ENCODE measurements at places on chromosomes 7 and 10.

DNA sequence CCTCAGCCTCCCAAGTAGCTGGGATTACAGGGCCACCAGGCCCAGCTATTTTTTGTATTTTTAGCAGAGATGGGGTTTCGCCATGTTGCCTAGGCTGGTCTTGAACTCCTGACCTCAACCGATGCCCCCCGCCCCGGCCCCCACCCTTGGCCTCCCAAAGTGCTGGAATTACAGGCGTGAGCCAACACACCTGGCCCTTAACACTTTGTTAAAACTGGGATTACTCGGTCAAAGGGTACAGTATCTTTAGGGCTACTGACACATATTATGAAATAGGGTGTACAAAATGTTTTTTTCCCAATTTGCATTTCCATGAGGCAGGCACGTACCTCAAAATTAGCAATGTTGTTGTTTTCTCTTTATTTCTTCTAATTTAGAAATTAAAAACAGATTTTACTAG lies 11.5 kb downstream of the NUDT5 start:
- no peak for DNase-seq

DNA sequence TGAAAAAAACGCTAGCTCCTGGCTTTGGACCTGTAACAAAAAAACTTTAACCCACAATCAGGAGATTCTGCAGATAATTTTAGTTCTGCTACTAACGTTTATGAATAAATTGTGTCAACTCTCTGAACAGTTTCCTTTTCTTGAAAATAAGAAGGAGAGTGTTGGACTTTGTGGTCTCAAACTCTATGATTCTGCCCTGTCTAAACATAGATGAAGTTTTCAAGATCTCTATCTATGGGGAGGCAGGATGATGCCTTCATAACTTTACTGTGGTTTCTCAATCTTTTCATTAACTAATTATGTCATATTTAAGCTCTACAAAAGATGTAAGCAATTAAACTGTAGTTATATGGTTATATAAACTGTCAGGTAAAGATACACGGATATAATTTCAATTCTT lies 162.0 kb downstream of the REEP3 start:
- no peak for DNase-seq

DNA sequence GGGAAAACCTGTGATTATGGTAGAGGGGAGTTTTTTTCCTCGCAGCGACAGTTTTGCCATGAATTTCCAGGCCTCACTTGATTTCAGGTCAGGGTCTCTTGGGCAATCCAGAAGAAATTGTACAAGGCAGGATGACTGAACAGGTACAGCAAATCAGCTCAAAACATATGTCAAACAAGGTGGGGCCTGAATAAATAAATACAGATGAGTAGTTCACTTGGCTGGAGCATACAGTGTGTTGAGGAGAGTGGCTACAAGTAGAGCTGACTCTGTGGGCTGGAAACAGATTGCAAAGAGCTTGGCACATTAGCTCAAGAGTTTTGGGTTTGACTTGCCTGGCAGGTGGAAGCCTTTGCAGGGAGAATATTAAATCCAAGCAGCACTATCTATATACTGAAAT lies 15.0 kb downstream of the GIMAP8 start:
- no peak for DNase-seq

GRCh38 chr10:46272863-46273415 lies 13.9 kb upstream of the ANTXRL start:
- no peak for DNase-seq

DNA sequence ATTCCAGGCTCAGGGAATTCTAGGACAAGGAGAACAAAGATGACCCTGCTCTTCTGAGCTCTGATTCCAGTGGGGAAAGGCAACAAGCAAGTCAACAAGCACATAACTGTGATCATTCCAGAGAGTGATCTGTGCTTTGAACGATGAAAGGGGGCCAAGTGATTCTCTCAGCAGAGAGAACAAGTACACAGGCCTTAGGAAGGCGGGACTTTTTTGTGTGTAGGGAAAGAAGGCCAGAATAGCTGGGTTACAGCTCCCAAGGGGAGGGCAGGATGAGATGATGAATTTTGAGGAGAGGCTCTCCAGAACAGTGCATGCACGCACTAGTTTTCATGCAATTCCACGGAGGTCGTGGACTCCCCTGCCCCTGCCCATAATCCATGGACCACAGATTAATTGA lies 565.2 kb downstream of the SDK1 start:
- DNase-seq = no peak

DNA sequence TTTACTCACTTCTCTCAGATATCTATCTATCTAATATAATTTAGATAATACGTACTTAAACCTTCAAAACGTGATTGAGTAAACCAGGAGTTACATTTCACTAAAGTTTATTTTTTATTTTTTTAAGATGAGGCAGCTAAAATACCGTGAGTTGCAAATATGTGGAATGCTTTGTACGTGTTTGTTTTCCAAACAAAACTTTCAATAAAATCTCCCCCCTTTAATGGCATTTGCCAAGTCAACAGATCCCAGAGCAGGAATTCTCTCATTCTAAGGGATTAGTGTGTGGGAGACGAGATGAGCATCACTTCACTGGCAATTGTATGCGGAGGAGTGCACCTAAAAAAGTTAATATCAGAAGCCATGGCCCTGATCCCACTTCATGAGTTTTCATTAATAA lies 53.7 kb upstream of the MAGI2 start:
- no peak for DNase-seq

DNA sequence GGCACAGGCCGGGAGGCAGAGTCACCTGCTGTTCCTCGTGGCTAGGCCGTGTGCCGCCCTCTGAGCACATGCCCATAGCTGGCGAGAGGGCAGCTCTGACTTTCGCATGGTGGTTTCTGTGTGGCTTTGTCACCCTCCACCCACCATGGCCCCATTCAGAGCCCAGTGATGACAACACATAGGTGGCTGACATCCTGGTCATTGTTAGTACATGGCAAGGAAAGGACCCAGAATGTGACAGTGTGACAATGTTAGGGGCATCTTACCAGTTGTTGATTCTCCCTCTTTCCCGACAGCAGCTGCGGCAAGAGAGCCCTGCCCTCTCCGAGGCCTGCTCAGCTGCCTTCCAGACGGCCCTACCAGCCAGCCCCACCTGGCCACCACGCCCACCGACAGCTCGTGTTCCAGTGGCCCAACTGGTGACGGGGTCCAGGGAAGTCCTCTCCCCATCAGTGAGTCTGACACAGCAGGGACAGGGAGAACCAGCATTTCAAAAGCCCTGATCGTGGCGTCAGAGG lies 52.2 kb downstream of the ZNF467 start:
- DNase-seq = no peak

- no peak for DNase-seq
Measured at GRCh38 chr7:37541810-37542443, 93.3 kb upstream of the ELMO1 start.

DNA sequence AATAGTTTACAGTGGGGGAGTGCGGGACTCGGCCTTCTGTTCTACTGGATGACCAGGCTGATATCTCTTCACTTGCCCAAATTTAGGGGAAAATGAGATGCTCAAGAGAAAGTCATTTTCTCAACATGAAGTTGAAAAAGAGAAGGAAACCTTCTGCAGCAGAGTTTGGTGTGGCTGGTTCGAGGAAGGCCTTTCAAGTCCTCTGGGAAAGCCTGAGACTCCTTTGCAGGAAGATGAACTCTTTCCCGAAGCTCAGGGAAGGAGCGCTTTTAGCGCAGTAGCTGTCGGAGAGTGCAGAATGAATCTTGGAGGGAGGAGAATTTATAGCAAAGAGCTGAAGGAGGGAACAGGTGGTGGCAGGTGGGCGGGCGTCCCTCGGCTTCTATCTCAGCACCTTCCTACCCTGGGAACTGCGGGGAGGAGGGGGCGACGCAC lies at the start of gene ATOH7:
ATOH7 (minus strand) TSS at position 297 of the 435 bp plus-strand sequence. CDS start 436 bp downstream, outside the sequence.
- no peak for DNase-seq

DNA sequence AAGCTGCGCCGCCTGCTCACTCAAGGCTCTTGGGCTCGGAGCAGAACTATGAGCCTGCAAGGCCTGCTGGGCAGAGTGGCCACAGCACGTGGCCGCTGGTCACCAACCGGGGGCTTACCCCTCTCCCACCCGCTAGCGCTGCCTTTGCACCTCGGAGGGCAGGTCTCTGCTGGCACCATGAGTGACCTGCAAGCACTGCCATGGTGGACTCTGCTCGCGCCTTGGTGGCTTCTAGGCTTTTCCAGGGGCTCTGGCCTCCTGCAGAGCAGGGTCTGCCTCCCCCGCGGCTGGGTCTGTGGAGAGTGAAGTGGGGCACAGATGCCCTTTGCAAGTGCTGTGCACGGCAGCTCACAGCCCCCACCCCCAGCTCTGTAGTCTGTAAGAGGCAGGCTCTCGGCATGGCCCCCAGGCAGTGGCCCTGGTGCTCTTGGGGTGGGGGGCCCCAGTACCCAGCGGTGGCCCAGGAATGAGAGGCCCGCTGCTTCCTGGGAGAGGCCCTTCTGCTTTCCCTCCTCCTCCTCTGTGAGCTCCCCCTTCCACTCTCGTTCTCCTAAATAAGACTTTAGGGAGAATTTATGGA lies 119.6 kb downstream of the INPP5A start:
- DNase-seq = no peak

- peak; percentile 51 for DNase-seq
Measured at GRCh38 chr7:66747881-66748511, 7.5 kb downstream of the RABGEF1 start.

GRCh38 chr10:52216852-52217251 lies 97.2 kb upstream of the DKK1 start:
- peak; percentile 50 for DNase-seq

DNA sequence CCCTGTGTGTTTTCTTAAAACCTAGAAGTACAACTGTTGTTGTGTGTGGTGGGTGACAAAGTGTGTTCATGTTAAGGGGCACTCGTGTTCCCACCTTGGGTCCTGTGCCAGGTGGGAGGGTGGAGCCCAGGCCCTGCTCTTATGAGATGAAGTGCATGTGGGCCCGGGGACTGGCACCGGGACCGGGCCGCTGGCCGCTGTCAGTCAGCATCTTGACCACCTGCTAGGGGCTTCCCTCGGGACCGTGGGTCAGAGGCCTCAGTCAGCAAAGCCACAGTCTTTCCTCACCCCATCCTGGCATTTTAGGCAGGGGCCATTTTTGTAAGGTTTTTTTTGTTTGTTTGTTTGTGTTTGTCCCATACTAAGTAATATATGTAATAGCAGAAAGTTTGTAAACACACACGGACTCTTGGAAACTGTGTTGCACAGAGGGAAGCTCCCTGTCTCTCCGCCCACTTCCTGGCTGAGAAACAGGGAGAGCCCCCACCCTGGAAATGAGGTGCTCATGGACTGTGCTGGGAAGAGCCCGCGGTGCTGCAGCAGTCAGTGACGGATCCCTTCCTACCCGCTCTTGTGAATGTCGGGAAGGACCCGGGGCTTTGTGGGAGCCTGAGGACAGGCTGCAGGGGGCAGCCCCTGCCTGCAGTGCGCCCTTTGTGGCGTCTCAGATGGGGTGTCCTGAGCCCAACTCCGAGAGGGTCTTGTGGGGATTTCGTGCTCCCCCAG lies 13.4 kb downstream of the AGAP3 start:
- no peak for DNase-seq

DNA sequence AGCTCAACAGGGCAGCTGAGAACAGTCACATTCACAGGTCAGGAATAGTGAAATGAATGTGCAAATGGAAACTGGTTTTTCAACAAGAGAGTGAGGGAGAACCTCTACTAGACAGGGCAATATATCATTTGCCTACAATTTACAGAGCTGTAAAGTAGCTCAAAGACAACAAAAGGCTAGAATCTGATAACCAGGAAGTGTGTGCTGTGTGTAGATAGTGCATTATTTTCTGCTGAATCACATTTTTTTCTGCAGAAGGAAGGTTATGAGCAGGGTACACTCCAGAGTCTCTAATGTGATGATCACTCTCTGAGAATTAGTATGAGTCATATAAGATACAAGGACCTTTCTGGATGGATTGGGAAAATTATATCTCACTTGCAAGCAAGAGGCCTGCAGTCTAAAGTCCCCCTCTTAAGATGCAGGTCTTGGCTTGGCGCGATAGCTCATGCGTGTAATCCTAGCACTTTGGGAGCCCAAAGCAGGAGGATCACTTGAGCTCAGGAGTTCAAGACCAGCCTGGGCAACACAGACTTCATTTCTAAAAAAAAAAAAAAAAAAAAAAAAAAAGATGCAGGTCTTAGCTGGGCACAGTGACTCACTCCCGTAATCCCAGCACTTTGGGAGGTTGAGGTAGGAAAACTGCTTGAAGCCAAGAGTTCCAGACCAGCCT lies 59.9 kb upstream of the COBL start:
- DNase-seq = no peak

- no peak for DNase-seq
Measured at GRCh38 chr10:97519342-97519741, 20.6 kb downstream of the UBTD1 start.

DNA sequence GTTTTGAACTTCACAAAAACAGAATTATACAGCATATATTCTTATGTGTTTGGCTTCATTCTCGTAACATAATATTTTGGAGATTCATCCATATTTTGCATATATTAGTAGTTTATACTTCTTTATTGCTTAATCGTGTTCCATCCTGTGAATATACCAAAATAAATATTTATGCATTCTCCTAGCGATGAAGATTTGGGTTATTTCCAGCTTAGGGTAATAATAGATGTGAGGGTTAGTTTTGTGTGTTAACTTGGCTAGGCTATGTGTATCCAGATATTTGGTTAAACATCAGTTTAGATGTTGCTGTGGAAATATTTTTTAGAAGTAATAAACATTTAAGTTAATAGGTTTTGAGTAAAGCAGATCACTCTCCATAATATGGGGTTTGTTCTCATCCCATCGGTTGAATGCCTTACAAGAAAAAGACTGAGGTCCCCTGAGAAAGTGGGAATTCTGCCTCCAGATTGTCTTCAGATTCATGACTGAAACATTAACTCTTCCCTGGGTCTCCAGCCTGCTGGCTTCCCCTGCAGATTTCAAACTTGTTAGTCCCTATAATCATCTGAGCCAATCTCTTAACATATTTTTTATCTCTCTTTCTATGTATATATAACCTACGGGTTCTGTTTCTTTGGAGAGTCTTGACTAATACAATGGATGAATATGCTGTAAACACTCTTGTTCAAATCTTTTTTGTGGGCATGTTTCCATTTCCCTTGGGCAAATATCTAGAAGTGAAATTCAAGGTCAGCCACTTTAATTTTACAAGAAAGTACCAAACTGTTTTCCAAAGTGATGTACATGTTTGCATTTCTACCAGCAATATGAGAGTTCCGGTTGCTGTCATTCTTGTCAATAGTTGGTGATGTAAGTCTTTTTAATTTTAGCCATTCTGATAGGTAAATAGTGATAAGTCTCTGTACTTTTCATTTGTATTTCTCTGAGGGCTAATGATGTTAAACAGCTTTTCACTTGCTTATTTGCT lies 48.7 kb downstream of the PDK4 start:
- no peak for DNase-seq

GRCh38 chr7:55075464-55076021 lies 56.7 kb downstream of the EGFR start:
- DNase-seq = no peak

DNA sequence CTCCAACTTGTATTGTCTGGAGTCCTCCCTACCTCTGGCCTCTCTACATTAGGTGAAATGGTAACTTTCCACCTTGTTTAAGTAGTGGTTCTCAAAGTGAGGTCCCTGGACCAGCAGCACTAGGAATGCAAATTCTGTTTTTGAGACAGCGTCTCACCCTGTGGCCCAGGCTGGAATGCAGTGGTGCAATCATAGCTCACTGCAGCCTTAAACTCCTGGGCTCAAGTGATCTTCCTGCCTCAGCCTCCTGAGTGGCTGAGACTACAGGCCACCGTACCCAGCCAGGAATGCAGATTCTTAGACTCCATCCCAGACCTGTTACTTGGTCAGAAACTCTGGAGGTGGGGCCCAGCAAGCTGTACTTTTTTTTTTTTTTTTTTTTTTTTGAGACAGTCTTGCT lies 6.8 kb upstream of the TBL2 start:
- no peak for DNase-seq

GRCh38 chr10:35208949-35209613 lies 82.4 kb downstream of the CREM start:
- no peak for DNase-seq

- DNase-seq = no peak
Measured at GRCh38 chr10:63940277-63940922, 419.2 kb downstream of the REEP3 start.
